Endodermal cell (in vitro differentiated cells): ENCODE measurements at places on chromosomes 7 and 10. TPM values are rescaled to one million over a fixed set of nuclear protein-coding genes. Genes with fewer than 3 reads are reported as not detected.

The ATG9B gene
- 1.2 to 21.4 TPM (median 2.0 TPM) in 3 replicates for total RNA-seq

The XRCC2 gene
- total RNA-seq: 5.1 to 30.2 TPM (median 26.9 TPM) in 3 replicates

The P4HA1 gene
- total RNA-seq: 39.0 and 45.1 TPM in 2 replicates

The ADCY1 gene
- total RNA-seq: 8.8 to 19.5 TPM (median 18.5 TPM) in 3 replicates

DNA sequence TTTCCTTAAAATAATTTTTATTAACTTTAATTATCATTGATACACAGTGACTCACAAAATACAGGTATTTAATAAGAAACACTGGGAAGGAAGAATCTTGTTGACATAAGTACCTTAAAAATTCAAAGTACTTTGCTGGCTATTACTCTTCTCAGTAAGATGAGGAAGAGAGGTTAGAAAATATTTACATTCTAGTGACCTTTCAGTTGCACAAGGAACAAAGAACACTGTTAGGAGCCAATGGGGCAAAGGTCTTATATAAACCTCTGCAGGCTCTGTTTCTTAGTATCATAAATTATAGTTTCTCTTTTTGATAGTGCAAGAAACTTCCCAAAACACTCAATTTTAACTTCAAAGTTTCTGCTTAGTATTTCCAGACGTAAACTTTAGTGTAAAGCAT, 4.8 kb upstream of the TAX1BP1 start:
- H3K4me3 ChIP-seq: no peak overlapping the region
- no peaks in the 10 kb centered on the region for H3K4me1 ChIP-seq
- H3K27me3 ChIP-seq: no peaks in the 10 kb centered on the region
- H3K36me3 ChIP-seq: no peaks in the 10 kb centered on the region
- no peak for DNase-seq

The TFPI2 gene
- total RNA-seq: 1.5 to 6.3 TPM (median 3.1 TPM) in 3 replicates

The MUC3A gene
- total RNA-seq: 6.3 to 14.3 TPM (median 7.7 TPM) in 3 replicates

GRCh38 chr10:72009051-72009424, 44.8 kb downstream of the CHST3 start:
- H3K4me1 ChIP-seq: no peaks in the 10 kb centered on the region
- peaks cover 17% of the 10 kb centered on the region for H3K36me3 ChIP-seq
- H3K27ac ChIP-seq: peak overlapping the region; percentile 94

- H3K27me3 ChIP-seq: no peaks in the 10 kb centered on the region
- H3K4me3 ChIP-seq: no peak overlapping the region
- no peaks in the 10 kb centered on the region for H3K4me1 ChIP-seq
- no peak for DNase-seq
- no peak overlapping the region for H3K27ac ChIP-seq
- H3K36me3 ChIP-seq: no peaks in the 10 kb centered on the region
These were observed 45.0 kb upstream of the DIP2C start for GRCh38 chr10:734481-734880.
